Testis (tissue), 5 donors: ENCODE measurements at places on chromosomes 2 and 18. TPM values are rescaled to one million over a fixed set of nuclear protein-coding genes. Genes with fewer than 3 reads are reported as not detected.

GKN2 gene
- not detected for total RNA-seq

SULT1C4 gene
- 0.63 TPM for total RNA-seq

DUSP2 gene
- 6.3 TPM for total RNA-seq

FIGN gene
- 3.6 TPM for total RNA-seq

TCF23 gene
- 5.5 TPM for total RNA-seq

SKOR2 gene
- total RNA-seq: 1.4 TPM

C2orf66 gene
- not detected for total RNA-seq

TMEM198 gene
- 11.3 TPM for total RNA-seq

PSMA8 gene
- total RNA-seq: 13.1 TPM

KLHL29 gene
- total RNA-seq: 7.9 TPM

IL1F10 gene
- total RNA-seq: 0.68 TPM

REG1A gene
- not detected for total RNA-seq
